ENCODE measurements at places on chromosomes 4 and X. TPM values are rescaled to one million over a fixed set of nuclear protein-coding genes. Genes with fewer than 3 reads are reported as not detected.

DNA sequence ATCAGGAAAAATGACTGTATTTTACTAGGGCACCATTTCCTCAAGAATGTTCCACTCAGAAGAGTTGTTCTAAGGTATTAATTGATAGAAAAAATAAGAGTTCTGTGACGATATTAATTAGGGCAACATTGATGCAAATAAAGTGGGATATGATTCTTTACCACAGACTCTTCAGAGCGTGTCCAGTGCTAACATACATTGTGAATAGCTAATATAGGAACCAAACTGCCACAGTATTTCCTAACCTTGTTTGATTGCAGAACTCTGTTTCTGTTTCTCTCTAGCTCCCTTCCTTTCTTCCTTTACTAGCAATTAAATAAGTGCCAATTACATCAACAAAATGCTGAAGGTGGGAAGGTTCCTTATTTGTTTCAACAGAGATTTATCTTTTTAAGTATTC, 154.1 kb upstream of the CPEB2 start:
- DNase-seq = no peak

GRCh38 chrX:97132664-97133415, 249.1 kb downstream of the RPA4 start:
- no peak for DNase-seq

DNA sequence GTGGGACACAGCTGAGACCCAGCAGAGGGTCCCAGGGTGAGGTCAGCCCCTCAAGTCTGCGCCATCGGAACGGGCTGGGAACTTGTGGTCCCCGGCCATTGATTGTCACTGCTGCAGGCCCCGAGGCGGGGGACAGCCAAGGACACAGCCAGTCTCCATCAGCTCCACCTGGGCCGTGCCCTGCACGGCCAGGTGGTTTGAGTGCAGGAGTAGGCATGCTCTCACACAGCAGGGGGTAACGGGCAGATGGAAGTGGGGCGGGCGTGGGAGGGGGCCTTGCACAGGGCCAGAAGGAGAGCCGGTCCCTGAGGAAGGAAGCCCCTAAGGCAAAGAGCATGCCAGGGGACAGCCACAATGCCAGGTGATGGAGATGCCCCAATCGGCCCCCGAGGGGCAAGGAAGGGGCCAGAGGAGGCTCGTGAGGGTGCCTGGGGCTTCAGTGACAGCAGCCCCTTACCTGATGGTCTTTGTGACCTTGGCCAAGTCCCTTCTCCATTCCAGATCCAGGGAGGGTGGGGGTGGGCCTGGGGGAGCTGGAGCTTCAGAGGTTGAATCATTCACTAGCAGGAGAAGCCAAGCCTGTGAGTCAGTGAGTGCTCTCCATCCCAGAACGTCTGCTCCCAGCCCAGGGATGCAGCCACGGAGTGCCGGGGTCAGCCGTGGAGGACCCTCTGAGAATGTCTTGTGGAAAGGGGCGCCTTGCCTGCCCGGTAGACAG, 2.3 kb downstream of the ATP2B3 start:
- no peak for DNase-seq

DNA sequence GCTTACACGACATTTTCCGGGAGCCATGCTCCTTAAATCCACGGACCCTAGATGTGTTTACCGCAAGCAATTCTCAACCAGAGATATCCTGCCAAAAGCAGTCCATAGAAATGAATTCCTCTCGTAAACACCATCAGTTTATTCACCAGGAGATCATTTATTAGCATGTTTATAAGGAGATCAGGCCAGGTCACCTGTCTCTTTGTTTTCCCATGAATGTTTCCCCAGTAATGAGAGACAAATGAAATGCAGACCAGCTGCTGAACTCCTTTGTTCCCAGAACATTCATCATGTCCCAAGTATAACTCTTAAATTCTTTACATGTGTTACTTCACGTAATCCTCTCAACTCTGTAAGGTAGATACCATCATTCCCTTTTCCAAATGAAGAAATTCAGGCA, 137.1 kb downstream of the DDX53 start:
- DNase-seq = no peak

DNA sequence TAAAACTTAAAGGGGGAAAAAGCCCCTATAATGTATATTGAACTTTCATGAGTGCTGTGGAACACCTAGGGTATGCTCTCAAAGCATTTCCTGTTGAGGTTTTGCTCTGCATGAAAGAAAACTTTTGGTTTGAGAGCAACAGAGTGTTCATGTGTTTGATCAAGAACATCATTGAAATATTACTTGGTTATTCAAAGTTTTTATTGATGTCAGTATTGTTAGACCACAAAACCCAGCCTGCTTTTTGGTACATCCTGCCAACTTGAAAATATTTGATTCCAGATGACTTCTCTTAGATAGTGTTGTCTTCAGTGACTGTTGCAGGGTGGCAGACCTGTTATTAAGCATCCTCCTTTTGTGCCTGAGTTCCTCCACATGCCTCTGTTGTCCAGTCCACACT, 68.0 kb downstream of the N4BP2 start:
- no peak for DNase-seq

DNA sequence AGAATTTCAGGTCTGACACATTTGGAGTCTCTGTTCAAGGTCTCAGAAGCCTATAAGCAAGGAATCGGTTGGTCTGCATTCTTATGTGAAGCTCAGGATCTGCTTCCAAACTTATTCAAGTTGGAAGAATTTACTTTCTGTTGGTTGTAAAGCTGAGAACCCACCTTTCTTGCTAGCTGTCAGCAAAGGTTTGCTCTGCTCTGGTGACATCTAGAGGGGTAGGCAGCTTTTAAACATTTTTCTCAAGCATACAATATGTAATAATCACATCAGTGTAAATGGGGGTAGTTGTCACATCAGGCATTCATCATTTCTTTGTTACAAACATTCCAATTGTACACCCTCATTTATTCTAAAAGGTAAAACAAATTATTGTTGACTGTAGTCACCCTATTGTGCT, 935.2 kb downstream of the TRAM1L1 start:
- DNase-seq = no peak

The ARHGAP6 gene
- 4.5 TPM for total RNA-seq

Measured in spinal cord (tissue), 10 donors.